ENCODE measurements at places on chromosomes 16 and 17.
A peak's percentile ranks its signal among the peaks of the same experiment; 100 is the strongest.

DNA sequence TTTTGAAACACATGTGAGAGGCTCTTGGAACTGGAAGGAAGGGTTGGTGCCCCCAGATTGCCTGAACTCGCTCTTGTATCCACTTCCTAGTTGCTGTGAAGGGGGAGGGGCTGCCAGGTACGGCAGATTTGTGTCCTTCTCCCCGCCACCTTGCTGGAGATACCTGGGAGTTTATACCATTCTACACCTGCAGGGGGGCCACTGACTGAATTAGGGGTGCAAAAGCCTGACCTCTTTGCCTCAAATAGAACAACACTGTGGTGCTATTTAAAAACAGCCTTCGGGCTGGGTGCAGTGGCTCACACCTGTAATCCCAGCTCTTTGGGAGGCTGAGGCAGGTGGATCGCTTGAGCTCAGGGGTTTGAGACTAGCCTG lies 35.1 kb upstream of the IL34 start:
- no peak for DNase-seq

DNA sequence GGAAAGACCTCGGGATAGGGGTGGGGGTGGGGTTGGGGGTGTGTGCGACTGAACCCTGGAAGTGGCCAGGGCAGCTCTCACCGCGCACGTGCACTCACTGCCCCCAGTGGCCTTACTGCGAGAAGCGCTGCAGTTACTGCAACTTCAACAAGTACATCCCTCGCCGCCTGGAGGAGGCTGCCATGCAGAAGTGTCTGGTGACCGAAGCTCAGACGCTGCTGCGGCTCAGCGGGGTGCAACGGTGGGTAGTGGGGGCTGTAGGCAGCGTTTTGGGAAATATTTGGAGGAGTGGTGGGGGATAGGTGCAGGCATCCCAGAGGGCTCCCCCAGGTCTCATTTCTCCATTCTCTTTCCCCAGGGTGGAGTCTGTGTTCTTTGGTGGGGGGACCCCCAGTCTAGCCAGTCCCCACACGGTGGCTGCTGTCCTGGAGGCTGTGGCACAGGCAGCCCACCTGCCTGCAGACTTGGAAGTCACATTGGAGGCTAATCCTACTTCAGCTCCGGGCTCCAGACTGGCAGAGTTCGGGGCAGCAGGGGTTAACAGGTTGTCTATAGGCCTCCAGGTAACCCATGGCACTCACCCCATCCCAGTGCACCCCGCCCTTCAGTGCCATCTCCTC lies 972 bp downstream of the RSAD1 start:
- DNase-seq, result peak; percentile 75

- no peak for DNase-seq
These were observed 114.2 kb downstream of the METRNL start for GRCh38 chr17:83193336-83194185.

GRCh38 chr17:1606352-1606985 lies 22.2 kb downstream of the SLC43A2 start:
- no peak for DNase-seq

DNA sequence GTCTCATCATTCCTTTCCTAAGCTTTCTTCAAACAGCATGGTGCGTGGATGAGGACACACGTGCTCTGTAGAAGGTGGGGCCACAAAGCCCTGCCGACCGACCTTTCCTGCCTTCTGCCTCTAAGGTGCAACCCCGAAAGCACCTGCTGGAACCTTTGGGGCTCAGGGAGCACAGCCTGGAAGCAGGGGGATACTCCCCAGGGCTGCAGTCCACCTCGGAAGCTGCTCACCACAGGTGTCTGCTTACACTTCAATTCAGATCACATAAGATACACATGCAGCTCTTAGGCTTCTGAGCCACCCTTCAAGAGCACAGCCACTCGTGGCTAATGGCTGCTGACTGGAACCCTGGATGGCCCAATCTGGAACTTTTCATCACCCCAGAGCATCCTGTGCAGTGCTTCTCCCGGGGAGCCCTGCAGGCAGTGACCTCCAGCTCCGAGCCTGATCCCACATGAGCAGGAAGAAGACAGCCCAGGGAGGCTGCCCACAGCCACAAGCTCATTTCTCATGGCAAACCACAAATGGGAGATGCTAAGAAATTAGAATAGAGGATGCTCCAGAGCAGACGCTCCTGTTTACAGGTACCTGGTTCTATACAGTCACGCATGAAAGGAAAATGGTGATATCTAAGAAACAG lies 162.3 kb upstream of the FOXF1 start:
- no peak for DNase-seq

DNA sequence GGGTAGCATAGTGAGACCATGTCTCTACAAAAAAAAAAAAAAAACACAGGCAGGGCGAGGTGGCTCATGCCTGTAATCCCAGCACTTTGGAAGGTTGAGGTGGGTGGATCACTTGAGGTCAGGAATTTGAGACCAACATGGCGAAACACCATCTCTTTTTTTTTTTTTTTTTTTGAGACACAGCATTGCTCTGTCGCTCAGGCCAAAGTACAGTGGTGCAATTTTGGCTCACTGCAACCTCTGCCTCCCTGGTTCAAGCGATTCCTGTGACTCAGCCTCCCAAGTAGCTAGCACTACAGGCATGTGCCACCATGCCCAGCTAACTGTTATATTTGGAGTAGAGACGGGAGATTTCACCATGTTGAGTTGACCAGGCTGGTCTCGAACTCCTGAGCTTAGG lies 5.1 kb downstream of the RAMP2 start:
- no peak for DNase-seq

- DNase-seq, result no peak
These were observed 688.9 kb upstream of the KIF2B start for GRCh38 chr17:53133876-53134275.

- no peak for DNase-seq
These were observed 71.7 kb downstream of the RPH3AL start for GRCh38 chr17:280901-281300.

- DNase-seq, result peak; percentile 69
These were observed 3.4 kb downstream of the SGCA start for GRCh38 chr17:50169121-50169764.

- DNase-seq, result peak; percentile 58
These were observed 14.0 kb downstream of the COPZ2 start for GRCh38 chr17:48023400-48024148.

- no peak for DNase-seq
These were observed 7.8 kb upstream of the PRSS21 start for GRCh38 chr16:2809149-2809760.

DNA sequence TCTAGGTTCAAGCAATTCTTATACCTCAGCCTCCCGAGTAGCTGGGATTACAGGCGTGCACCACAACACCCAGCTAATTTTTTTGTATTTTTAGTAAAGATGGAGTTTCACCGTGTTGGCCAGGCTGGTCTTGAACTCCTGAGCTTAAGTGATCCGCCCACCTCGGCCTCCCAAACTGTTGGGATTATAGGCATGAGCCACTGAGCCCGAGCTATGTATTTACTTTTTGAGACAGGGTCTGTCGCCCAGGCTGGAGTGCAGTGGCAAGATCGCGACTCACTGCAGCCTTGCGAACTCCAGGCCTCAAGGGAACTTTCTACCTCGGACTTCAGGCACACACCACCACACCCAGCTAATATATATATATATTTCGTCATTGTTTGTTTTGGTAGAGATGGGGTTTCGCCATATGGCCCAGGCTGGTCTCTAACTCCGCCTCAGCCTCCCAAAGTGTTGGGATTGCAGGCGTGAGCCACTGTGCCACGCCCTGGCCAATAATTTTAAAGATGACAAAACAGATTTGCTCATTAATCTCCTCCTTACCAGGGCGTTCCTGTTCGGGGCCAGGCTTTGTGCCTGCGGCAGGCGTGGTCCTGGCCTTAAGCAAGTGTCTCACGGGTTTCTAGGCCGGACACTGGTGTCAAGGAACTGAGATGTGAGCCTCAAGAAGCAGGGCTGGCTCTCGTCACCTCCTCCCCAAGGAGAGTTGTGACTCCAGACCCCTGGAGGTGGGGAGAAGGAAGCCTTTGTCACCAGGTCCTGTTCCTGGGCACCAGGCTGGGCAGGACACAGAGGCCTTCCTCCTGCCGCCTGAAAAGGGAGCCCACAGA lies 4.3 kb upstream of the NPW start:
- DNase-seq, result no peak

- DNase-seq, result no peak
These were observed 36.6 kb upstream of the NACA2 start for GRCh38 chr17:61627658-61628057.

DNA sequence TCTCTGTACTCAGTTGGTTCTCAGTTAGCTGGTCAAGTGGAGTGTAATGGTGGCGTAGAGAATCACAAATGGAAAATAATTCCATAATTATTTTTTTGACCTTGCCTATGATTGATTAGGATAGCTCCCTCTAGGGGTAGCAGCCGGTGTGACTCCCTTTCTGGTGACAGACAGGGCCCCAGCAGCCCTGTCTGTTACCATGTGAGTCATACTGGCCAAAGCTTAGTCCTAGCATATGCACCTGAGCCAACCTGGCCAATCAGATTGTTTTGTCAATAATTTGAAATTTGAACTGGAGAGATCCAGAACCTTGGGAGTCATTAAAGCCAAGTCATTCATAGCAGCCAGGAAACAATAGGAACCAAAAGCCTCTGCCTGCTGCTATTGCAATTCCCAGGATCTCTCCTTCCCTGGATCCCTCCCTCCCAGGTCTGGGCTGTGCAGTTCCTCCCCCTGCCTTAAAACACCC lies 5.6 kb downstream of the PNPO start:
- DNase-seq, result peak; percentile 83

GRCh38 chr16:81539009-81539758 lies 94.6 kb downstream of the CMIP start:
- DNase-seq, result no peak

DNA sequence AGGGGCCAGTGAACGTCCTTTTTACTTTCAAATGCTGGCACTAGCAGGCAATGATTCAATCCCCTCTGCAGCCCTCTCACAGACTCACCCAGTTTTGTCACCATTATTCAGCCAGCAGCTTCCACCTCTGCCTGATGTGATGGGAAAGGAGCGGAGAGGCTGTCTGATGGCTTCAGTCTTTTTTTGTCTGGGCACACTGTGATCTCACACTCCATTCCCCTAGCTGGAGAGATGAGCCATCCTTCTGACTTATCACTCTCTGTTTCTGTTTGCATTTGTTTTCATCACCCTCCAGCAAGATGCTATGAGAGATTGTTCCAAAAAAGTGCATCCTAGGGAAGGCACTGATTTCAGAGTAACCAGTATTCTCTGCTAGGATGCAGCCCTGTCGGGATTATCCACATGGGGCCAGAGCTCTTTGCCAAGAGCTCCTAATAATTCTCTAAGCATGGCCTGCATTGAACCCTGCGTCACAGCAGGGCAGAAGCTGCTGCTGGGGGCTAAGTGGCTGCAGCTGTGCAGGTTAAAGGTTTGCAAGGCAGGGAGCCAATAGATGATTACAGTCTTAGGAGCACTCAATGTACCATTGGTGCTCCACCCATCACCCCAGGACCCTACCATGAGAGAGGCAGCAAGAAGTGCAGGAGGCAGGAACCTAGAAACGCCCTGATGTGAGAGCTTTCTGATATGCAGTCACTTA lies 236.1 kb upstream of the C16orf82 start:
- DNase-seq, result no peak

GRCh38 chr17:4565209-4566141 lies 5.1 kb upstream of the GGT6 start:
- peak; percentile 63 for DNase-seq

DNA sequence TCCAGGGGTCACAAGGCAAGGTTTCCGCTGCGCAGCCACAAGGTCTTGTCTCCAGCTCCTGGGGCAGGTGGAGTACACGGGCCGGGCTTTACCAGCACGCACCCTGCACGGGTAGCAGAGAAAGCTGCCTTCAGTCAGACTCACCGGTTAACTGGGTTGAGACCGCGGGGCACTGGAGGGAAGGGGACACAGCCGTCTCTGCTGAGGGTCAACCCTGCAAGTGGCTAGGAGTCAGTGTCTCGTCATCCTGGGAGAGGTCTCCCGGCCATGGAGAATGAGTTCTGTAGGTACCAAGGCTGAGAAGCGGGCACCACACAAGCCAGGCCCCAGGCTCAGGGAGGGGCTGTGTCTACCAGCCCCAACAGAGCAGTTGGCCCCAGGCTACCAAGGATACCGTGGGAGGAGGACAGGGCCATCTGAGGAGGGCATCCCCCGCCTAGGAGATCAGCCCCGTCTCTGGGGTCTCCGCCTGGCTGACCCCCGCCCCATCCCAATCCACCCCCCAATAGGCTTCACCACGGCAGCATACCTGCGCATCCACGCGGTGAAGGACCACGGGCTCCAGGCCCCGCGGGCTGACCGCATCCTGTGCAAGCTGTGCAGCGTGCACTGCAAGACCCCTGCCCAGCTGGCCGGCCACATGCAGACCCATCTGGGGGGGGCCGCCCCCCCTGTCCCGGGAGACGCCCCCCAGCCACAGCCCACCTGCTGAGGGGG lies 2.8 kb upstream of the PRRT2 start:
- DNase-seq, result no peak

- DNase-seq, result no peak
These were observed 14.1 kb upstream of the IGFALS start for GRCh38 chr16:1807626-1808025.

- no peak for DNase-seq
These were observed 20.0 kb upstream of the KCNJ16 start for GRCh38 chr17:70055000-70055399.

DNA sequence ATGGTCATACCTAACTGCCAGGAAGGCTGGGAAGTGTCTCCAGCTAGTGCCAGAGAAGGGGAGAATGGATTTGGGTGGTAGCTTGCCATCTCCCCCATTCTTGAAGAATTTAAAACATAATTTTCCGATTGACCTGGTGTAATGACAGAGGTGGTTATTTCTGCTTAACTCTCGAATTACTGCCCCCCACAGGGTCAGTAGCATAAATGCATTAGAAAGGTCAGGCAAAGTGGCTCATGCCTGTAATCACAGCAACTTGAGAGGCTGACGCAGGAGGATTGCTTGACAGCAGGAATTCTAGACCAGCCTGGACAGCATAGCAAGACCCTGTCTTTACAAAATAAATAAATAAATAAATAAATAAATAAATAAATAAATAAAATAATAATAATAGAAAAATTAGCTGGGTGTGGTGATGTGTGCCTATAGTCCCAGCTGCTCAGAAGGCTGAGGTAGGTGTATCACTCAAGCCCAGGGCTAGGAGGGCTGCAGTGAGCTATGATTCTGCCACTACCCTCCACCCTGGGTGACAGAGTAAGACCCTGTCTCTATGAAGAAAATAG lies 27.5 kb downstream of the TMC7 start:
- DNase-seq, result no peak

DNA sequence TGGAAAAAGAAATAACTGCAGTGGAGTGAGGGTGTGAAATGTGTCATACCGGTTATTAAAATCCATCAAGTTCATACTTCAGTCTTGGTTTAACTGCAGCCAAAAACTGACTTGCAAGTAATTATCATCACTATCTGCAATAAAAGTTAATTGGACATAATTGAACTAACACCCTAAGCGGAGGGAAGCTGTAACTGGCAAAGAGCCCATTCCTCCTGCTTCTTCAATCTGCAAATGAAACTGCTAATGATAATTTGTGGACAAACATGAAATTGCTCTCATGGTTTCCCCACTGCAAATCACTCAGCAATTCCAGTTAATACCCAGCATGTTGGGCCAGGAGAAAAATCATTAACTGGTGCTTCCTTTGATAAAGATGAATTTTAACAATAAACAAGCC lies 46.5 kb downstream of the FAM222B start:
- no peak for DNase-seq

Measured in CD4-positive, alpha-beta T cell treated with Interleukin-17A for 4 hours (primary cell).